Muscle of back (tissue), 13 donors: ENCODE measurements at places on chromosomes 4 and X. TPM values are rescaled to one million over a fixed set of nuclear protein-coding genes. Genes with fewer than 3 reads are reported as not detected.

GRCh38 chr4:112594993-112595392 lies 41.7 kb downstream of the ZGRF1 start:
- no peak for DNase-seq

- DNase-seq: no peak
Measured at GRCh38 chrX:103630171-103630511, 1.4 kb downstream of the TCEAL1 start.

PAGE4 gene
- polyA plus RNA-seq: not detected

GRCh38 chr4:79854856-79855502 lies 218.1 kb downstream of the ANTXR2 start:
- no peak for DNase-seq

DNA sequence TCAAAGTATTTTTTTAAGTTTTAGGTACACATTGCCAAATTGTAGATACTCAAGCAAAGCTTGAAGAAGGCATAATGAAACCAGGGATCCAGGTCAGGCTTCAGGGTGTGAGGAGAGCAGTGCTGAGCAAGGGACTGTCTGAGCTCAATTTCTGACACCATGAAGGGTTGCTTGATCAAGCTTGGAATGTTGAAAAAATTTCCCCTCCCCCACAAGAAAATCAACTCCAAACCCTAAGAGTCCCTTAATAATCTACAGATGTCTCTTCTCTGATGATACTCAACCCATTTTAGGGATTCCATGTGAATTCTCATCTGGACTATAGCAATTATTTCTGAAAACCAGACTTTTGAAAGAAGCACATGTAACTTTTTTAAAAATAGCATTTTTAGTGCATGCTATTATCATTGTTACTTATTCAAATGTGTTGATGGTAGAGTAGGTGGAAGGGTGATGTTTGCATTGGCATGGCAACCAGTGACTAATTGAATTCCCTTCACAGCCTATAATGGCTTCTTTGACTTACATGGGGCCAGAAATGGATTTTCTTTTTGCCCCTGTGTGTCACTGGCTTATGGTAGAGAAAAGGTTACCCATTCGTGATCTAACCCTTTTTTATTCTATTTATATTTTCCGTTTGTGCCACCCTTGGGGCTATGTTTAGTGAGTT lies 252.0 kb downstream of the FBXW7 start:
- no peak for DNase-seq

RBM47 gene
- 1.5 TPM for polyA plus RNA-seq

- no peak for DNase-seq
Measured at GRCh38 chrX:46444011-46444410, 101.2 kb downstream of the ZNF674 start.

DNA sequence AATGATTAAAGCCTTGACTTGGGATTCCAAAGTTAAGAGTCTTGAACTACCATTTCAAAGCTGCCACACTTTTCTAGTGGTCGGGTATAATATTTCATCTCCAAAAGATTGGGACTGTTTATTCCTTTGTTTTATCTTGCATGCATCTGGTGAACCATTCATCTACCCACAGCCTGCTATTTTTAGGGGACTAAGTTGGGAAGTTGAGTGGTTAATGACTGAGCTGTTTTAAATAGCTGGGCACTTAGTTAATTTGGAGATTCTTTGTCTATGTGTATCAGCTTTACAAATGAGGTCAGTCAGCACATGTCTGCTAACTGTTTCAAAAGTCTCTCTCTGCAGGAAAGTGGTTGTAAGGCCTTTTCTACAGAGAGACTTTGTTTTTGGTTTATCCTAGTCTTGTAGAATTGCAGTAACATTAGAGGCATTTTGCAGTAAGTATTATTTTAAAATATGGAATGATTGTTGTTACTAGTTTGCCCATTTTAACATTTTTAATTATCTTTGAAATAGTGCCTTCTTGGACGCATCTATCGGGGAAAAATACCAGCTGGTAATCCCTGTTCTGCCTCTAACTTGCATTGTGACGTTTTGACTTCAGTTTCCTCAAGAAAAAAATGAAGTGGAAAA lies 8.2 kb downstream of the BMP2K start:
- DNase-seq: peak; percentile 60

GRCh38 chrX:71453056-71453455 lies 79.8 kb upstream of the OGT start:
- DNase-seq: no peak

- DNase-seq: peak; percentile 46
Measured at GRCh38 chr4:39043861-39044363, 11.7 kb upstream of the TMEM156 start.

DNA sequence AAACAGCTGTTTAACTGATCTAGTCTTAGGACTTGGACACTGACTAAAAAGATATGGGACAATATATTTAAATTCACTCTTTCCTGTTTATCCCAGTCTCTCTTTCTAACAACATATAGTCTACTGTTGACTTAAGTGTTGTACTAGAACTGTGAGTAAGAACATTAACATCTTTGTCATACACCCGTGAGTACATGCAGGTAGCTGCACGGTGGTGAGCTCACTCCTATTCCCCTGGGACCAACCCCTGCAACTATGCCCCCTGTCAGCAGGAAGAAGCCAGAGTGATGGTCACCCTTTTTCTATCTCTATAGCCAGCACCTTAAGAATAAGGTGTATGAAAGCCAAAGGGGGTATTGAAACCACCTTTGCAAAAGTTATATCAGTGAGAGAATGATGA lies 17.6 kb downstream of the TBL1X start:
- DNase-seq: no peak

DNA sequence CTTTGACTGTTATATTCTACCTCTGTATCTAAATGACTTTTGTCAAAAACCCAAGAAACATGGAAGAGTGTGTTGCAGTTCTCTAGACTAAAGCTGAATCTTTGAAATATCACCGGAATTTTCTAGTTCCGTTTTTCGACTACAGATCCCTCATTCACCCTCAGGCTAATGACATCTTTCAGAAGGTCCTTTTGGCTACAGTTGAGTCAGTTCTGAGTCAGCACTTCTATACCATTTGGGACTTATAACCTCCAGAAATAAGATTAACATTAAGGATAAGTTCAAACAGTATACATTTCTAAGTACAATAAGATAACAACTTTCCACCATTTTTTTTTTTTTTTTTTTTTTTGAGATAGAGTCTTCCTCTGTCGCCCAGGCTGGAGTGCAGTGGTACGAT lies 331.0 kb upstream of the CPXCR1 start:
- no peak for DNase-seq

DNA sequence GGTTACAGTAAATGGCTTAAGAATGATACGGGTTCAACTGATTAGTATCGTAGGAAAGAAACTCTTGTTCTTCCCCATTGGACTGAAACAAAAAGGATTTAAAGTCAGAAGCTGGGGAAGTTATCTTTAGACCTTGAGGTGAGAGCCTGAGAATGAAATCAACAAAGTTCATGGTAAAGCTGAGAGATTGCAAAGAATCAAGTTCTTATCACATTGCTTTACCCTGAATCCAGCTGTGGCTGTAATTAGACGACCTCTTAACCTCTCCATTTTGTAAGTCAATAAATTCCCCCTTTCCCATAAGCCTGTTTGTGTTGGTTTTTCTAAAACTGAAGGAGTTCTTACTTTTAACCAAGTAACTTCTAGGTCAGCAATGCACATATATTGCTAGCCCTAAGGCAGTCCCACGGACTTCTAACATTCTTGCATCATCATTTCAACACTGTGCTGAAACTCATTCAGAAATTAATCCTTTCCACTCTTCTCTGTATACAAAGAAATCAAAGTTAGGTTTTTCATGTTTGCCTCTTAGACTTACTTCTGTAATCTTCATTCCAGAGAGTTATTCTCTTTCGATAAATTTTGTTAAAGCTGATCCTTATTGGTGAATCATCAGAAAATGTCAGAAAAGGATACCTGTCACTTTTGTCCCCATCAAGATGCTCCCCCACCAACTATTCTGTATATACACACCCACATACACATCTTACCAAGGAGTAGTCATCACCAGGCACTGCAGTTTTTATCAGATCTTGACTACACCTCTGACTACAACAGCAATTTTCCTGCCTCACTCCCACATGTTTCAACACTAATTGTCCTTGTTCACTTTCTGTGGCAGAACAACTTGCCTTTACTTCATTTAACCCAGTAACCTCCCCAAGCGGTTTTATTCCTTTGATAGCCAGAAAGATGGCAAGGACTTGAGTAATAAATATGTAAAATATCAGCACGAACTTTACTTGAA lies 77.9 kb upstream of the STK26 start:
- DNase-seq: no peak

DCLK2 gene
- polyA plus RNA-seq: 7.6 TPM

DNA sequence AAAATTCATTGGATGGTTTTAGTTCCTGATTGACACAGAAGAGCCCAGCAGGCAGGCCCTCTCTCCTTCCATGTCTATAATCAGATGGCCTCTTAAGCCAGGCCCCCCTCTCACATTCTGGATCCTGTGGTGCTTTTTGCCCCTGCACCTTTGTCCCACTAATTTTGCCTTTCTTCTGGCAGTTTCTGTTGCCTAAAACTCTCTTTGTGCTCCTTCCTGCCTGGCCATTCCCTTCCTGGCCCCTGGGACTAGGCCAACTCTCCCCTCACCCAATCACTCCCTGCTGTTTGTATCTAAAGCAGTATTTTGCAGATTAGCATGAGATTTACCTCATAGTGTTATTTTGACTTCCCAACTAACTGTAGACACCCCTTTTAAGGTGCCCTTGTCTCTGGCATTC lies 42.7 kb upstream of the DDX3X start:
- DNase-seq: no peak

SCML2 gene
- polyA plus RNA-seq: 10.1 TPM

DNA sequence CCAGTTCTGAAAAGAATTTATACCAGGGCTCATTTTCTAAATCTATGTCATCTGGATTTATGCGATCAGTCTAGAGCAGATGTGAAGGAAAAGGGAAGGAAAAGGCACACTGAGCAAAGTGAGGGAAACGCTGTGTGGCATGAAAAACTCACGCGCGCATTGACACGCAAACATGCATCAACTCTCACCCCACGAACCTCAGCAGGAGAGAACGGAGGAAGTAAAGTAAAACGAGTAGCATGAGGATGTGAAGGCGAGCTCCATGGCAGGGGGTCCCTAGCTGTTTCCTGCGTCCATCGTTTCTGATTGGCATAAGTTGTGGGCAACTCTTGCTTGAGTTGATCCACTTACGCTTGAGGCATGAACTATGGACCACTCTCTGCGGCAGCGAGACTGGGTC lies 102.8 kb upstream of the PDLIM3 start:
- DNase-seq: no peak

DNA sequence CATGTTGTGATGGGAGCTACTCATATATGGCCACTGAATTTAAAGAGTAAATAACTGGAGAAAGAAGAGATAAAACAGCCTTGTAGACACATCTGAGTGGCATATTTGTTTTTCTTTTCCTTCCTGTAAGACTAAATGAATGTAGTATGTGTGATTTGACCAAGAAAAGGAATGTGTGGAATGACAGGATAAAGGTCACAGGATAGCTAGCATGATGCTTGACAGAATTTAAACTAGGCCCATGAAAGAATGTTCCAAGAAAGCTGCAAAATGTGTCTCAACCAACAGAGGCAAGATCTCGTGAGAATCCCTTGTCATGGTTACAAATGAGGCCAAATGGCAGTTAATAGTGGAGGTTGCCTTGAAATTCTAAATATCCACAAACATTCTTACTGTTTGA lies 137.0 kb downstream of the KCNIP4 start:
- DNase-seq: no peak

GRCh38 chr4:73451981-73452747 lies 16.1 kb downstream of the AFP start:
- peak; percentile 15 for DNase-seq

- no peak for DNase-seq
Measured at GRCh38 chr4:88352062-88352740, 26.5 kb upstream of the HERC6 start.

DNA sequence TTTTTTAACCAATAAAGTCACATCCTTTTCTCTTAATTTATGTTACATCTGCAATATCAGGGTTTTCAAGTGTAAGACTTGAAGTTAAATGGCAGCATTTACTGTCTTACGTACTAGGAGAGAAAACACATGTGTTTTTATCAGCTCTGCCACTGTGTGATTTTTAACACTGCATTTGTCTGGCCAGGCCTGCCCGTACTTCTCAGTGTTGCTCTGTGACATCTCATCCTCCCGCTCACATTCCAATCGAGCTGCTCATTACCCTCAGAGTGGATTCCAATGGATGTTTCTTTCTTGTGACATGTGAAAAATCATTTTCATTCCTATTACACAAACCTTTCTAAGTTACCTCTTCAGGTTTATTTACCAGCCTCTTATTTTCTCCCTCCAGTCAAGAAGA lies 420.3 kb downstream of the FAT4 start:
- DNase-seq: peak; percentile 81

DNA sequence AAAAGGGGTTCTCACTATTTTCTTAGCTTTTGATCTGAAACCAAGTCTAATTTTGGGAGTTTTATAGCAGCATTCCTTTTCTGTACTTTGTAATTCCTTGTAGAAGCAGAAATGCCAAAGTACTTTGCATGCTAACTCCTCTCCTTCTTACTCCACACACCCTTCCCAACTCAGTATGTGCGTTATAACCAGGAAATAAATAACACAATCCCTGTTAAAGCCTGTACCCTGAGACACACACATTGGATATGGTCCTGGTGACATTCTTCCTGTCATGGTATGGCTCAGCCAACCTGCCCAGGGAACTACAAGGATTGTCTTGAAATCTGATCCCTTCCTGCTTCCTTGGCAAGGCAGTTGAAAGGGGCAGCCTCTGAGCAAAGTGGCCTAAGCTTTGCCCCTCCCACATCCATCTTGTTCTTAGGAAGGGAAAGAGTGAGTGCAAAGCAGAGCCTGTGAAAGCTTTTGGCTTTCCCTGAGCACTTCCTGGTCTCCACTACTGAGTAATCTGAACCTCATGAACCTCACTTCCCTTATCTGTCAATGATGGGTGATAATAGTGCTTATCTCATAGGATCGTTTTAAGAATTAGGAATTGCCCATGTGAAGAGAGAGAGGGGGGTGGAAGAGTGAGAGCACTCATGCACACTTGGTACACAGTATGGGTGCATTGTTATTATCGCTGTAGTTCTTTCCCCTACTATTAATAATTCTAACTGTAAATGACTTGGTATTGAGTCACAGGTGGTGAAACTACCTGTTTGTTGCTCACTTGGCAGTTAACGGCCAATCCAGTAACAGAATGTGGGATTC lies 109.3 kb downstream of the AFF2 start:
- DNase-seq: no peak

DNA sequence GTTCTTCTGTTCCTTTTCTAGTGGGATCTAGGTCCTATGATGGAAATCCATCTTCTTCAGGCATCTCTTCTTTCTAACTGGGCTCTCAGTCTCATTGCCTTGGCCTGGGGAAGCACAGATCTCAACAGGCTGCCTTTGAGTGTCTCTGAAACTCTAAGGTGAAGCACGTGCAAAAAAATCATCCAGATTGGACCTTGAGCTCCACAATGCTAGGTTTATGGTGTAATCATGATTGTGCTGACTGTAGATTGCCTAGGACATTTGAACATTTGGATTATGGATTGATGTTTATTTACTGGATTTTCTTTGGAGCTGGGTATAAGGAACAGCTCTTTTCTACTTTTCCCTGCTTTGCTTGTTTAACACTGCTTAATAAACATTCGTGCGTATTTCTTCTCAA lies 191.5 kb upstream of the NR3C2 start:
- no peak for DNase-seq

- peak; percentile 71 for DNase-seq
Measured at GRCh38 chr4:159010563-159011260, 92.2 kb upstream of the RAPGEF2 start.

DAPP1 gene
- polyA plus RNA-seq: 0.87 TPM
